ENCODE measurements at places on chromosomes 5 and 9.

DNA sequence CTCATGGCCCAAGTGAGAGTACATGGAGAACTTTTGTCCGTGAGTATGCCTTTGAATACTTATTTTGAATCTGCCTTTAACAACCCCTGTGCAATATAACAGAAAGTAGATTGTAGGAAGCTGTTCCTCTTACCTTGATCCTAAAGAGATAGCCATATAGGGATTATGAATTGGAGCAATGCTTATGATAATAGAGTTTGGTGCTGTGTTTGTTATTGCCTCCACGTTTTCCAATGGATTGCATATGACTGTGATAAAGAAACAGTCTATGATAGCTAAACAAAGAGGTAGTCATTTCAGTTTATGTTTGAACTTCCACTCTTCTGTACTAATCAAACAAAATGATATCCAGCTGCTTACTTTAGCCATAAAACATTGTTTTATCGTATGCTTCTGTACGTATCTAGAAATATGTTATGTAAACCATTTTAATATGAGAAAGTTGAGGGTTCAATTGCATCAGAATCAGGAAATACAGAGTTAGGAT is 199.6 kb upstream of the RGMB start:
- DNase-seq, result no peak

DNA sequence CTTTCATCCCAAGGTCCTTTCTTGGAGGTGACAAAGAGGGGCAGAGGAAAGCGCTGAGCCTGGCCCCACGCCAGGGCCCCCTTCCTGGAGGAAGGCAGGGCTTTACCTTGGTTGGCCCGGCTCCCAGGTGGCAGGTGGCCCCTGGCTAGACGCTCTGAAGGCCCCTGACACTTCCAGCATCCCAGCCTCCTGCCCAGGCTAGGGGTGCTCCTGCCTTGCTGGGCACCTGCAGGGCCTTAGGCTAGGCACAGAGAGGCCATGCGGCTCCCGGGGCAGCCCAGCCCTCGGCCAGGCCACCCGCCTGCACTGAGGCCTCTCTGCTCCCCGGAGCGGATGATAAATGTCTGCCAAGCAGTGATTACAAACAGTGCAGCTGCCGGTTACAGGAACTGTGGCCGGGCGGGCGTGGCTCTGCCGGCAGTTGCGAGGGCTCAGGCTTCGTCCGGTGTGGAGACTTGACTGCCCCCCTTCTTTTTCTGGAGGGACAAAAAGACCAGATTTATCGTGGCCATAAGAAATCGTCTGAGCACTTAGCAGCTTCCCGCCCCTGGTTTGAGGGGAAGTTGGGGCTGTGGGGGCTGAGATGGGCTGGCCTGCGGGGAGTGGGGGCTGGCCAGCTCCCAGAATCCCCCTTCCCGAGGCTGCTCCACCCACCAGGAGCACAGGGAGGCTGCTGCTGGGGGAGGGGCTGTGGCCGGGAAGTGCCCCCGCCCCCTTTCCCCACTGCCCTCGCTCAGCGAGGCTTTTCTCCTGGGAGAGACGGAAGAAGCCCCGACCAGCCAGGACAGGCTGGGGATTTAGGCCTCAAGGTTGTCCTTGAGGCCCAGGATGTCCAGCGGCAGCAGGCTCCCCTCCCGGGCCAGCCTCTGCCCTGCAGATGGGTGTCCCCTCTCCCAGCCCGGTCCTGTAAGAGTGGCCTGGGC is 31.6 kb upstream of the UBAC1 start:
- DNase-seq, result peak; percentile 36

DNA sequence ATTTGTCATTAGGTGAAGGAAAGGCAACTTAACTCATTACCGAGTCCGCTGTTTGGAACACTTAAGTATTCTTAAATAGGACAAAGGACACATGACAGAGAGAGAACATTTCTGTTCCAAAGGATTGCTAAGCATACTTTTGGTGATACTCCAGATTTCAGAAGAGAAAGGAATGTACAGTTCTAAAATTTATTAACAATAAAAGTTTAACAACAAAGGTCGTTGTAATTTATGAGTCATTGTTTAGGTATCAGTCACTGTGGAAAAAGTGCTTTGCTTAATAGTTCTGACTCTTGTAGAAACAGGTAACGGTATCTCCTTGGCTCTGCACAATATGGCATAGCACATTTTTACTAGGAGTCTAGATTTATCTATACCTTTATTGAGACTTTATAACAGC is 36.3 kb upstream of the PAM start:
- no peak for DNase-seq

GRCh38 chr9:27348785-27349697 is 52.1 kb upstream of the EQTN start:
- no peak for DNase-seq

DNA sequence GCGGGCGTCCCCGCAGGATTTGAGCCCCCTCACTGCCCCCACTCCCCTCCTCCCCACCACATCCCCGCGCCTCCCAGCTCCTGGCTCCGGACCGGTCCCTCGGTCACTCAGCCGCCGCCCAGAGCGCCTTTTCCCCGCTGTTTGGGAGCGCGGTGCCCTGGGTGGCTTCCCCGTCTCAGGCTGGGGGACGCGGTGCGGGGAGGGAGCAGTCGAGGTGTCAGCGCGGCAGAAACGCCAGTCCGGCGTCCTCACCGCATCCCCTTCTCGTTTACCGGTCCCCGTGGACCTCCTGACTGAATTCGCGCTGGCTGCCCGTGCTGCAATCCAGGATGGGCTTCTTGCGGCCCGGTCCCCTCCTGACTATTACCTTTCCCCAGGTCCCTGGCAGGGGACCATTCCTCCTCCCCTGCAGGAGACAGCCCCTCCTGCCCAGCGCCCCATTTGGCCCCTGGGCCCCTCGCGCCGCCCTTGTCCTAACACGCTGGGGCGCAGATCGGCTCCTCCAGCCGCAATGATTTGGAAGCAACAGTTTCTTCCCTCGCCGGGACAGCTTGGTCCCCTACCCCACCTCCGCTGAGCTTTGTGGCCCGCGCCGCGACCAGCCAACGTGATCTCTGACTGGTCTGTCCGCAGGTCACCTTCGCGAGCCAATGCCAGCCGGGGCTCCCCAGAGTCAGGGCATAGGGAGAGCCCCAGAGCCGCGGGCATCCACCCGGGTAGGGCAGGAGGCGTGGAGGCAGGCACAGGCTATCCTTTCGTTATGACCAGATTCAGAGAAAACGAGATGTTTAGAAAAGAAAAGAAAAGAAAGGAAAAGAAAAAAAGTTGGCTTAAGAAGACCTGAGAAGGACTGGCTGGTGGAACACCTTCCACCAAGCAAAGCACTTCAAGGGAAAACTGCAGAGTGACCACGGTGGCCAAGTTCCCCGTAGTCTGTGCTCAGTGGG is 1.2 kb downstream of the ANKRD33B start:
- no peak for DNase-seq

- DNase-seq, result no peak
Measured at GRCh38 chr5:91787718-91788117, 404.6 kb upstream of the ARRDC3 start.

GRCh38 chr5:59449905-59450644 is 443.5 kb downstream of the PDE4D start:
- no peak for DNase-seq

DNA sequence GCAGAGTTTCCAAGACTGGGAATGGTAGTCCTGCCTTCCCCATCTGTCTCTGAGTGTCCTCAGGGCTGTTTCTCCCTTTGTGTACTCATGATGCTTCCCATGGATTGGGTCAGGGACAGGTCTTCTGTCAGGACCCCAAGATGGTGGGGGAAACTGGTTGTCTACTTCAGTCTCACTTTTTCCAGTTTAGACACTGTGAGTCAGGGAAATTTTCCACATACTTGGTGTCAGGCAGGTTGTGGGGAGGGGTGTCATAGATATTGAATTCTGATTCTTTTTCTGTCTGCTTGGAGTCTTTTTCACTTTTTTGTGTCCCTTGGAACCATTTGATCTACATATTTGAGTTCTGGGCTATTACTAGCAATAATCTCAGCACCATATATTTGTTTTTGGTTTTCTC is 10.3 kb downstream of the POLK start:
- DNase-seq, result no peak

GRCh38 chr9:136311051-136312008 is 7.4 kb upstream of the CCDC187 start:
- DNase-seq, result no peak

DNA sequence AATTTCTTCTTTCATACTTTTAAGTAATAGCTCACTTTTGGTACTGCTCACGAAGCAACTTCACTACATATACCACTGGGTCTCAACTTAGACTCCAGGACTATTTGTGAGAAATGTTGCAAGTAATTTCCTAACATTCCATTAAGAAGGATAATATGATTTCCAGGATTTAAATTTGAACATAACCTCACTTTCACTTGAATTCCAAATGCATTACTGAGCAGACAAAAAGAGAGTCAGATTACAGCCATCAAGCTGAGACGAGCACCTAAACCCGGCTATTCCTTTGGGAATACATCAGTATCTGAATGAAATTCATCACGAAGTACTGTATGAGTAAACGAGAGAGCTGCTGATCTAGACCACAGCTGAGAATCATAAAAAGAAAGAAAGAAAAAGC is 47.3 kb downstream of the LIFR start:
- DNase-seq, result no peak

- DNase-seq, result no peak
Measured at GRCh38 chr5:42643360-42643759, 113.3 kb upstream of the CCDC152 start.

GRCh38 chr9:27701587-27701986 is 128.3 kb upstream of the C9orf72 start:
- no peak for DNase-seq

- DNase-seq, result no peak
Measured at GRCh38 chr5:113187906-113188305, 211.3 kb downstream of the DCP2 start.

GRCh38 chr5:154199671-154200220 is 9.2 kb downstream of the GALNT10 start:
- DNase-seq, result peak; percentile 82

GRCh38 chr5:98742396-98743073 is 30.9 kb upstream of the RGMB start:
- DNase-seq, result no peak

DNA sequence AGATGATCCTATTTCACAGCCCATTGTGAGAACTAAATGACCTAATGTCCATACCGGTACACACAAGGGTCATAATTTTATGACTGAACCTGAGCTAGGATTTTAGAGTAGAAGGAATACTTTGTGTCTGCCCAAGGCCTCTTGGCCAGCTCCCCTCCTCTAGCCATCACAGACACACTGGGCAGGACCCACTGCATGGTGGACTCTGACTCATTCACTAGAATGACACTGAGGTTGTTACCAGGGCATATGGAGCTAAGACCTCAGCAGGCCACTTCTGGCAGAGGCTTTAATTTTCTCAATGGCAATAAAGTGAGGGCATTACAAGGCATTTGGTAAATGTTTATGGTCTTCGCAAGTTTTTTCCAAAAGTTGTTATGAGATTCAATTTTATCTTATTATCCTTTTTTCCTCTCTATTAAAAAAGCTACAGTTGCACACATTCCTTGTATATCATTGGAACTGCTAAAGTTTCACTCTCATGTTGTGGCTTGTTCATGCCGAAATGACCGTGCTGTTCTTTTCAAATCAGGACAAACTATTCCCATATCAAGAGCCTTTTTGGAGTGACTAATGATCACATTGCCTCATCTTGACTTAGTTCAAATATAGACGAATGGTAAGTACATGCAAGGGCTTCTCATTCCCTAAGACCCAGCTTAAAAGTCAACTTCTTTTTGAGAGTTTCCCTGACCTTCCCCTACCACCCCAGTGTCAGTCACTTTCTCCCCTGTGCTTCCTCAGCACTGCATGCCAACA is 595.7 kb downstream of the ACTL7B start:
- no peak for DNase-seq

DNA sequence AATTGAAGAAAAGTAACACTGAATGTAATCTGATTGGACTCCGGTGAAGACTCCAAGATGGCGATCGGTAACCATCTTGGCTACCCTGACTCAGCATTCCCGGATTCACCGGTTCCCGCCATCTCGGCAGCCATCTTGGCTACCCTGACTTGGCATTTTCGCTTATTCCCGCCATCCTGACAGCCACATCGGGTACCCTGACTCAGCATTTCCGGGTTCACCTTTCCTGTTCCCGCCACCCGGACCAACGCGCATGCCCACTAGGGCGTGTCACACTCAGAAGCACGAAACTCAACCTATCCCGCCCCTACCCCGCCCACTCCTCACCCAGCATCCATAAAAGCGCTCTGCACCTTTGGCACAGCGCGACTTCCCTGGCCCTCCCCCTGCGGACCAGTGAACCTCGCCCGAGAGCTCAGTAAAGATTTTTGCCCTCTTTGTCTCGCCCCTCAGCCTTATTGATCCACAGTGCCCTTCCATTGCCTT is 17.2 kb downstream of the SPTLC1 start:
- peak; percentile 45 for DNase-seq

- DNase-seq, result no peak
Measured at GRCh38 chr9:9352877-9353481, 1259.8 kb downstream of the PTPRD start.

DNA sequence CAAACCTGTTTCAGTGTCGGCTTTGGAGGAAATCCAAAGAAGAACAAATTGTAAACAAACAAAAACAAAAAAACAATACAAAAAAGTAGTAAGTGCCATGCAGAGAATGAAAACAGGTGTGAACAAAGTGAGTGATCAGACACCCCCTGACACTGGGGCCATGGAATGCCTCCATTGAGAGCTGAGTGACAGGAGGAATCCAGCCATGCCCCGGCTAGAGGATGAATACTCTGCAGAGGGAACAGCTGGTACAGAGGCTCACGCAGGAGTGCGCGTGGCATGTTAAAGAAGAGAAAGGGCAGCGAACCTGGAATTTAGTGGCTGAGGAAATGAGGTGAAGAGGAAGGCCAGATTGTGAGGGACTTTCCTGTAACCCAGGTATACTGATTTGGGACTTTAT is 15.5 kb upstream of the CCNJL start:
- DNase-seq, result no peak

- DNase-seq, result no peak
Measured at GRCh38 chr5:97111616-97112015, 30.8 kb downstream of the LIX1 start.

DNA sequence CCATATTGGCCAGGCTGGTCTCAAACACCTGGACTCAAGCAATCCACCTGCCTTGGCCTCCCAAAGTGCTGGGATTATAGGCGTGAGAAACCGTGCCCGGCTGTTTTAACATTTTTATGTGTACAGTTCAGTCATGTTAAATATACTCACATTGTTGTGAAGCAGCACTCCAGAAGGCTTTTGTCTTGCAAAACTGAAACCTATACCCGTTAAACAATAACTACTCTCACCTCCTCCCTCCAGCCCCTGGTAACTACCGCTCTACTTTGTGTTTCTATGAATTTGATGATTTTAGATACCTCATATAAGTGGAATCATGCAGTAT is 23.1 kb upstream of the SHB start:
- DNase-seq, result no peak

DNA sequence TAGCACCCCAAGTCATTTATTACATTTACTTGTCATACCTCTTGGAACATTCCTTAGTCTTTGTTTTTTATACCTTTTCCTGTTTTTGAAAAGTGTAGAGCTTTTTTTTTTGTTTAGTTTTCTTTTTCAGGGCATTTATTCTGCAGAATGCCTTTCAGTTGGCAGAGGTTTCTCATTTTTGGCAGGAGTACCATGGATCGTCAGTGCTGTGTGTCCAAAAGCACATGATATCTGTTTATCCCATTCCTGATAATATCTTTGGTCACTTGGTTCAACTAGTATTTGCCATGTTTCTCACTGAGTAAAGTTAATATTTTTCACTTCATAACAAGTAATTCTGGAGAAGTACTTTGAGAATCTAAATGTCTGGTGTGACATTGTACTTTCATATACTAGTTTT is 10.7 kb downstream of the OGN start:
- DNase-seq, result no peak

Measured in hematopoietic multipotent progenitor cell treated with erythropoietin and hydrocortisone succinate and interleukin-3 and kit ligand, for 15 days (in vitro differentiated cells).